ENCODE measurements at places on chromosomes 1 and 21. TPM values are rescaled to one million over a fixed set of nuclear protein-coding genes. Genes with fewer than 3 reads are reported as not detected.

The LIN28A gene
- total RNA-seq: 867 TPM

The KRTAP19-1 gene
- total RNA-seq: not detected

DNA sequence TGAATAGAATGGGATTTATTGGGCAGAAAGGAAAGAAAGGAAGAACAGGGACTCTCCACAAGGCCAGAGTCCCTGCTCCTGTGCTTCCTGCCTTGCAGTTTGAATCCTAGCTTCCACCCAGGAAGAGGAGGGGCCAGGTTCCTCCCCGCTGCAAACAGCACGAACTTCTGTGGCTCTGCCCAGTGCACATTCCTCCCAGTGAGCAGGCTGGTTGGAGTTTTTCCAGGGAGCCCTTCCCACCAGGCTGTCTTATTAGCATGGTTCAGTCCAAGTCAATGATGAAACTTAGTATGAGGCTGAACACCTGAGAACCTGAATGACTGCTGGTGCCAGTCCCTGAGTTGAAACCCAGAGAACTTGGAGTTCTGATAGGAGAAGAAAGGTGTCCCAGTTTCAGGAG is 247.2 kb downstream of the DUSP10 start:
- no peak overlapping the region for H3K27ac ChIP-seq
- no peak overlapping the region for H3K4me3 ChIP-seq
- no peaks in the 10 kb centered on the region for H3K4me1 ChIP-seq
- no peaks in the 10 kb centered on the region for H3K36me3 ChIP-seq

- peak overlapping the region; percentile 83 for H3K27ac ChIP-seq
- no peaks in the 10 kb centered on the region for H3K27me3 ChIP-seq
Measured at GRCh38 chr1:39205102-39205780, 746 bp downstream of the MACF1 start.

DNA sequence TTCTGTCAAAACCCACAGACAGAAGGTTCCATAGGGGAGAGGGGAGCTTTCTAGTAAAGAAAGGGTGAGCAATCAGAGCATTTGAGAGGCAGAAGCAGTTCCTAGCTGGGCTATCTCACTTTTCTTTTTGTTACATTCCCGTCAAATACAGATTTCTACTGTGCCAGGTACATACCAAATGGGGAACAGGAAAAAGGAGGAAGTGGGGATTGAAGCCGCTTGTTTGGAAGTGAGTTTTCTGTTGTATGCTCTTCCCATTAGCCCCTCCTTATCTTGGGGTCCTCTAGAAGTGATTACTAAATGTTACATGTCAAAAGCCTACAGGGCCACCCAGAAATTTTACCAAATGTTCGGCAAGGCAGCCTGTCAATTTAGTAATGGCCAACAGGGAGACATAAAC is 116.1 kb downstream of the PAPPA2 start:
- peaks cover 69% of the 10 kb centered on the region for H3K27me3 ChIP-seq
- H3K27ac ChIP-seq: no peak overlapping the region
- H3K4me1 ChIP-seq: no peaks in the 10 kb centered on the region
- H3K36me3 ChIP-seq: no peaks in the 10 kb centered on the region

DNA sequence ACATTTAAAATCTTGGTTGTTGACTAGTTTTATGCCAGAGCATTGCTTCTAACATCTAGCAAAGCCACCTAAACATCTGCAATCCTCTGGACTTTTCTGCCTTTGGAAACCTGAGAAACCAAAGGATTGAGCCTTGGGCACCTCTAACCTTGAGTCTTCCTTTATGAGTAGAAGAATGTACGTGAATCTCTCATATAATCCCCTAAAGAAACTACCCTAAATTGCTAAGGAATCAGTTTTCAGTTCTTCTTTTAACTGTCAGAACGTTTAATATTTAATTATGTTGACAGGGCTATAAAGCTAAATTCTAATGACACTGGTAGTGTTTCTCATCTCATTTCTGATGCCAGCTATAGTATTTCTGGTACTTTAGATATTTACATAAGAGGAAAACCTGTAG is 997.3 kb downstream of the AMY1C start:
- no peaks in the 10 kb centered on the region for H3K4me1 ChIP-seq
- no peaks in the 10 kb centered on the region for H3K27me3 ChIP-seq
- no peak overlapping the region for H3K27ac ChIP-seq
- no peak overlapping the region for H3K4me3 ChIP-seq
- no peaks in the 10 kb centered on the region for H3K36me3 ChIP-seq
- DNase-seq: no peak

GRCh38 chr21:41396558-41397075 is 29.4 kb upstream of the MX1 start:
- no peaks in the 10 kb centered on the region for H3K4me1 ChIP-seq
- H3K36me3 ChIP-seq: no peaks in the 10 kb centered on the region
- peak; percentile 63 for DNase-seq
- H3K27ac ChIP-seq: no peak overlapping the region
- H3K27me3 ChIP-seq: no peaks in the 10 kb centered on the region

All from endodermal cell (in vitro differentiated cells).